Effector memory CD4-positive, alpha-beta T cell (primary cell): ENCODE measurements at places on chromosomes 12 and 14.

- DNase-seq: no peak
Observed at GRCh38 chr12:6047249-6048237, 76.9 kb downstream of the VWF start.

DNA sequence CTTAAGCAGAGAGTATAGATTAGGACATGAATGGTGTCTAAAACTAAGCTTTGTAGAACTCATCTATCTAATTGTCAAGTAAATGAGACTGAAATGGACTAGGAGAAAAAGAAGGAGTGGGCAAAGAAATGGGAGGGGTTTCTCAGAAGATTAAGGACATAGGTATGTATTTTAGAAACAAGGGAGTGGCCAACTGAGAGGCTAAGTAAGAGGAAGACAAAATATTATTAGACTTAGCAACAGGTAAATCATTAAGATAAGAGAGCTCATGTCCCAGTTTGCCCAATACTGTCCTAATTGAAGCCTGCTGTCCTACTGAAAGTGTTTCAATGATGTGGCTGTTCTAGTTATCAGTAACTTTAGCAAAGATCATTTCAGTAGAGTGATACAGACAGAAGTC lies 171.4 kb downstream of the KITLG start:
- no peak for DNase-seq

DNA sequence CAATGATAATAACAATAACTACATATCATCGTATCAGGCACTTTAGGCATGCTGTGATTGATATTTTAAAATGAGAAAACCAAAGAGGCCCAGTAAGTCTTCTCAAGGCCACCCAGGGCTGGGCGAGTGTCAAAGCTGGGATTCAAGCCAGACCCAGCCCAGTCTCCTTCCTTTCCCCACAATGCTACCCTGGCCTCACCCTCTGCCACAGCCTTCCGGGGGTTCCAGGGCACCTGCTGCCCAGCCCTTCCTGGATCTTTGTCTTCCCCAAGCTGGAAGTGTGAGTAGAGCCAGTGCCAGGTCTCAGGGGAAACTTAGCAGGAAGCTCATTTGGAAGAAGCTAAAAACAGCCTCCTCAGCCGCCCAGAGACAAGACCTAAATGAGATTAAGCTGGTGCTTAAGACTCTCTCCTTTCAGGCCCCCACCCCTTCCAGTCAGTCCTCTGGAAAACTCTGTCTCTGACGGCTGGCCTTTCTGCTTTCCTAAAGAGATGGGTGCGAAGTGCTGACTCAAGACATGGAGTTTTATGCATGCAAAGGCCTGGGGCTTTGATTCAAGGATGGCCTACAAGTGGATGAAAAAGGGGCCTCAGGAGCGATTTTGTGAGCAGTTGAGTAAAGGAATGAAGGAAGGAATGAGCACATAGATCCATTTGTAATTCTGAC lies 184.2 kb downstream of the KCNA5 start:
- DNase-seq: no peak

- DNase-seq: no peak
Observed at GRCh38 chr12:102879144-102879763, 37.8 kb downstream of the PAH start.

GRCh38 chr12:132506328-132507160 lies 16.6 kb downstream of the FBRSL1 start:
- peak; percentile 35 for DNase-seq

DNA sequence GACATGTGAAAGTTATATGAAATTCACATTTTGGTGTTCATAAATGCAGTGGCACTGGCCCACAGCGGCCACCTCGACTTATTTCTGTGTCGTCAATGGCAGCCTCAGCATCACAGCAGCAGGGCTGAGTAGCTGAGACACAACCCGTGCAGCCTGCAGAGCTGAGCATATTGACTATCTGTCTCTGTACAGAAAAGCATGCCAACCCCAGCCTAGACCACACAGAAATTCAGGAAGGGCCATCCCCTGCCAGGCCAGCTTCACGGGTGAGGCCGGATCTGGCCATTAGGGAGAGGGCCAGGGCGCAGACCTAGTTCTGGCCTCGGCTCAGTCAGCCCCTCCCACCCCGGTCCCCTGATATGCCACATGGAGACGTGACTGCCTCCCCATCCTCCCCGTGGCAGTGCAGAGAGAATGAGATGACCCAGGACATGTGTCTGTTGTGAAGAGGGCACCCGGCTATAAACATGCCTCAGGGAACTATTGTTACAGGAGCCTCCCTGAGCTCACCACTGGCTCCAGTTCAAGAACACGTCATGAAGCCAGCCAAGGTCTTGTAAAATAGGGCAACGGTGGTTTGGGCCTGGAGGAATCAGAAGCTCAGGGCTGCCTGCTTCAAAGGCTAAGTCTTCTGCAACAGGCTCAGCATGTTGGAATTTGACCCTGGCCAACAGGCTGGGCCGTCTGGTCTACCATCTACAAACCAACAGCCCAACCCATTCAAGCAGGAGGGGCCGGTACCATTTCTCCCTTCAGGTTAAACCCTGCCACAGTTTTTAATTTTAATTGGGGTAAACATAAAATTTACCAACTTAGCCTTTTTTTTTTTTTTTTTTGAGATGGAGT lies 25.5 kb downstream of the SCARB1 start:
- no peak for DNase-seq

- no peak for DNase-seq
Observed at GRCh38 chr14:47658041-47658440, 17.4 kb downstream of the MDGA2 start.

GRCh38 chr12:66329941-66330340 lies 27.6 kb downstream of the HELB start:
- DNase-seq: no peak

DNA sequence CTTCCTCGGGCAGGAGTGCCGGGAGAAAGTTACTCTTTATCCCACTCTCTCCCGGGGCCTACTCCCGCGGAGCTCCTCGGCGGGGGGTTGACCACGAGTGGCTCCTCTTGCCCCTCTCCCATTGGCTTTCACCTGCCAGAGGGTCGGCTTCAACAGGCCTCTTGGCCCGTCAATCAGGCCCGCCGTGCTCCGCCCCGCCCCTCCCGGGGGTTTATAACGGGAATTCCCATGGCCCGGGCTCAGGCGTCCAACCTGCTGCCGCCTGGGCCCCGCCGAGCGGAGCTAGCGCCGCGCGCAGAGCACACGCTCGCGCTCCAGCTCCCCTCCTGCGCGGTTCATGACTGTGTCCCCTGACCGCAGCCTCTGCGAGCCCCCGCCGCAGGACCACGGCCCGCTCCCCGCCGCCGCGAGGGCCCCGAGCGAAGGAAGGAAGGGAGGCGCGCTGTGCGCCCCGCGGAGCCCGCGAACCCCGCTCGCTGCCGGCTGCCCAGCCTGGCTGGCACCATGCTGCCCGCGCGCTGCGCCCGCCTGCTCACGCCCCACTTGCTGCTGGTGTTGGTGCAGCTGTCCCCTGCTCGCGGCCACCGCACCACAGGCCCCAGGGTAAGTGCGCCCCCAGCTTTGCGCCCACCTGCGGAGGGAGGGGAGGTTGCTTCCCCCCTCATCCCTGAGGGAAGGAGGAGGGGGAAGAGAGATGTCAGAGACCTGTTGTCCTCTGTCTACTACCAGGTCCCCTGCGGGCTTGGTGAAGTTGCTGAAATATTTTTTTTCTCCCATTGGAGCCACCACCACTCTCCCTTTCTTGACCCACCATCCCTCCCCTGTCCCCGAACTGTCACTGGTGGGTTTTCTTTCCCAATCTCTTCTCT lies at the start of gene SMOC1:
SMOC1 (plus strand) TSS at position 242 of the 869 bp plus-strand sequence; CDS start at position 505, 263 bp downstream.
- no peak for DNase-seq

GRCh38 chr14:103101963-103102688 lies 7.6 kb downstream of the EXOC3L4 start:
- no peak for DNase-seq

DNA sequence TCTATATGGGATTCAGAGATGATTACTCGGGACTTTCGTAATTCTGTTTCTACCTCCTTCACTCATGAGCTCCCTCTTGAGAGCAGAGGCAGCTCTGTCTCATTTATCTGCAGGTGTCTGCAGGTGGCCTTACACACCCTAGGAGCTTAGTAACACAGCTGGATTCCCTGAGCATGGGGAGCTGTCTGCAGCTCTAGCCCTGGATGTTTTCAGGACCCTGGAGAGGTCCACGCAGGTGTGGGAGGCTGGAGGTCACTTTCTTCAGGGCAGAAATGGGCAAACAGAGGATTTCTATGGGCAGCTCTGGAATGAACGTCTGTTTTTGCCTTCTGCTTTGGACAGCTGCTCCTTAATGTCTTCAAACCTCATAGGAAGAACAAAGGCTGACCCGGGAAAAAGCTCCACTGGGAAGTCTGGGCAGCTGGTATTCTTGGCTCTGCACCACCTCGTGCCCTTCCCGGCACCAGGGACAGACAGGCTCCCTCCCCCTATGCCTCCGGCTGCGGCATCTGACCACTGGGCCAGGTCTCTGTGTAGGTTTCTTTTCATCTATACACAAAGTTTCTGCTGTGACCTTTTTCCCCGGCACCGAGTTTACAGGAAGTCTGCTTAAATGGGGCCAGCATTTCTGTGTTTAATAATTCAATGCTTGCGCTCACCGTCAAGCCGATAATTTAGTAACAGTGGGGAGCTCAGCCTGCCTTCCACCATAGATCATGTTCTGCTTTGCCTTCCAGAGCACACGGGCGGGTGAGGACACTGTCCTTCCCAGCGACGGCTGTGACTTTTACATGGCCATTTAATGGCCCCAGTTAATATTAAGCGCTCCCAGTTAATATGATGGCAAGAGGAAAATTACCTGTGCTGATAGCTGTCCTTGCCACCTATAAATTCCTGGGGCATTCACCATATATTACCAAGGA lies 320.2 kb upstream of the SFSWAP start:
- no peak for DNase-seq

- no peak for DNase-seq
Observed at GRCh38 chr12:80068173-80068572, 31.2 kb upstream of the OTOGL start.

DNA sequence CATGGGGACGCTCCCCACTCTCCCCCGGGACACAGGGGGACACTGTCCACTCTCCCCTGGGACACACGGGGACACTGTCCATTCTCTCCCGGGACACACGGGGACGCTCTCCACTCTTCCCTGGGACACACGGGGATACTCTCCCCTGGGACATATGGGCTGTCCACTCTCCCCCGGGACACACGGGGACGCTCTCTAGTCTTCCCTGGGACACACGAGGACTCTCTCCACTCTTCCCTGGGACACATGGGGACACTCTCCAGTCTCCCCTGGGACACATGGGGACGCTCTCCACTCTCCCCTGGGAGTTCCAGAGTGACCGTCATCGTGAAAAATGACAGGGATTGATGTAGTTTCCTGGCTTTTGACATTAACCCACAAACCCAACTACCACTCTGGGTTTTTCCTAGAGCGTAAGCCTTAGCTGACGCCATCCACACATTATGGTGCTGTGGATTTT lies 3.0 kb upstream of the P2RX2 start:
- no peak for DNase-seq

GRCh38 chr14:105299654-105300541 lies 903 bp downstream of the BRF1 start:
- DNase-seq: peak; percentile 17

GRCh38 chr12:110606253-110606611 lies 7.7 kb upstream of the TCTN1 start:
- DNase-seq: no peak

DNA sequence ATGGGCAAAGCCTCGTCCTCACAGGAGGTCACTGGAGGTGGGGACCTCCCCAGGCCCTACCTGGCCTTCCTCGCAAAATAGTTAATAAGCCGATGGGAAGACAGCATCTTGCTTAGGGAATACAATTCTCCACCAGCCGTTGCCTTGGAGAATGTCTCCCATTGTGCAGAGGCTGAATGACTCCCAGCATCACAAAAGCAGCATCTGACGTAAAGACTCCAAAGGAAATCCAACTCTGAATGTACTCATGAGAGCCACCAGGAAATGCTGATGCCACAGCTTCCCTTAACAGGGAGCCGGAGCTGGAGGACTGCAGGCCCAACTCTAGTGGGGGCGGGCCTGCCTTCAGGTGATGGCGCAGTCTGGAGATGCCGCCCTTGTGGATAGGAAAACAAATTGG lies 15.5 kb downstream of the CCDC63 start:
- DNase-seq: no peak

GRCh38 chr12:122684297-122684813 lies 18.8 kb downstream of the HCAR2 start:
- DNase-seq: no peak

DNA sequence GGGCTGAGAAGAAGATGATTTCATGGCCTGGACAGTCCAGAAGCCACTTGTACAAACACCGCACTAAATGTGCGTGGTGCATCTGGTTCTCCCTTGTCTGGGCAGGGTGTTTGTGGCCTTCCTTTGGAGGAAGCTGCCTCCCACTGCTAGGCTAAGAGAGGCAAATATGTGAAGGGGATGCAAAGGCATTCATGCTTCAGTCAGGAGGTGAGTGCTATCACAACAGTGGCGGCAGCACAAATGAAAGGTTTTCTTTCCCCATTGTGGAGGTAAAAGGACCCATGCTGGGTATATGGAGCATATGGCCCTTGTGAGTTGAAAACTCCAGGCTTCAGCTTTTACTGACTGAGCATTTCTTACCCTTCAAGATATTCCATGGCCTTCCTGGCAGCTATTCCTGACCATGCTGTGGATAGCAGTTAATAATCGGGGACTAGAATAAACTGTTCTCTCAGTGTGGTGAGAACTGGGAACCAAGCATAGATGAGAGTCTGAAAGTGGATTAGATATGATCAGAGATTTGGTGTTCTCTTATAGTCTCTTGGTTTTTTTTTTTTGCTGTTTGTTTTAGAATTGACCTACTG lies 69.9 kb downstream of the MYRFL start:
- DNase-seq: no peak

DNA sequence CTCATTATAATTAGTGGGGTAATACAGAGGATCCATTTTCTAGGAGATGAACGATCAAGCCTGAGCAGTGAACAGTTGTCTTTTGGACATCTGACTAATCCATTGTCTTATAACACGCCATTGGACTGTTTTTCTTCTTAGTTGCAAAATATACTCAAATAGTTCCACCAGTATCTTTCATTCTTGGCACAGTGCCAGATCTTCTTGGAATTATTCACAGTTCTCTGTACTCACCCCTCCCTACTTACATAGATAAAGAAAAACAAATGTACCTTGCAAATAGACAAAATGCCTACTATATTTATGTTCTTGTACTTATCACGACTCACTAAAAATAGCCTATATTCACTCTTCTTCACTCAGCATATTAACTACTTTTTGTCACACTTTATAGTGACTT lies 3.8 kb downstream of the CBLN3 start:
- no peak for DNase-seq

GRCh38 chr12:53974084-53975063 lies at the start of gene HOTAIR:
Gene HOTAIR (minus strand): TSS chr12:53974954.
- DNase-seq: no peak

DNA sequence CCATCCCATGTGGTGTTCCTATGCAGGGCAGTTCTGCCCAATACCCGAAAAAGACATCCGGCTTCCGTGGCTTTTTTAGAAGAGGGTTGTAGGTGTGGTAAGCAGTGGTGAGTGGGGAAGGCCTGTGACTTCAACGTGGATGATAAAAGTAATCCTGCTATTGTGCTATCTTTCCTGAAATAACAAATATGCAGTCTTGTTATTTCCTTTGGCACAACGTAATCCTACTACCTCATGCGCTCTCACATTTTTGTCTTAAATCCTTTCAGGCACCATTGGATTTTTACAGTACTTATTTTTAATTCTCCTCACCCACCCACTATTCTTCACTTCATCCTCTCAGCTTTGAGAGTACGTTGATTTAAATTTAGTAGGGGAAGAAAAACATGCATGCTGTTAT lies 96.8 kb downstream of the IPO8 start:
- no peak for DNase-seq
